Retina (tissue), 1 donor: ENCODE measurements at places on chromosomes 1 and 21.

DNA sequence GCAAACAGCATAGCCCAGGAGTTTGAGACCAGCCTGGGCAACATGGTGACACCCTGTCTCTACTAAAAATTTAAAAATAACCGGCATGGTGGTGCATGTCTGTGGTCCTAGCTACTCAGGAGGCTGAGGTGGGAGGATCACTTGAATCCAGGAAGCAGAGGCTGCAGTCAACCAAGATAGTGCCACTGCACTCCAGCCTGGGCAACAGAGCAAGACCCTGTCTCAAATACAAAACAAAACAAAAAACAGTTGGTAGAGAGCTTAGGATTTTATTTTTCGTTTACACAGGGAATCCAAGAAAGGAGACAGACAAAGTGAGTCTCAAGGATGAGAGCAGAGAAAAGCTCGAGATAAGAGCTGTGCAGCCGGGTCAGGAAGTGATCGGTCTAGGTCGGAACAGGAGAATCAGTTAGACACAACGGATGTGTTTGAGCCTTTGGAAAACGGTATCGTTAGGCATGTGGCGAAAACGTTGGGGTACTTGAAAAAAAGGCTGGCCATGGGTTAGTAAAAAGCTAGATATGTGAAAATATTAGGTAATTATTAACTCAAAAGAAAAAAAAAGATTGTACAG lies 1.7 kb upstream of the MIB2 start:
- no peak for DNase-seq

GRCh38 chr1:239185245-239185619 lies 201.1 kb upstream of the CHRM3 start:
- DNase-seq: no peak

DNA sequence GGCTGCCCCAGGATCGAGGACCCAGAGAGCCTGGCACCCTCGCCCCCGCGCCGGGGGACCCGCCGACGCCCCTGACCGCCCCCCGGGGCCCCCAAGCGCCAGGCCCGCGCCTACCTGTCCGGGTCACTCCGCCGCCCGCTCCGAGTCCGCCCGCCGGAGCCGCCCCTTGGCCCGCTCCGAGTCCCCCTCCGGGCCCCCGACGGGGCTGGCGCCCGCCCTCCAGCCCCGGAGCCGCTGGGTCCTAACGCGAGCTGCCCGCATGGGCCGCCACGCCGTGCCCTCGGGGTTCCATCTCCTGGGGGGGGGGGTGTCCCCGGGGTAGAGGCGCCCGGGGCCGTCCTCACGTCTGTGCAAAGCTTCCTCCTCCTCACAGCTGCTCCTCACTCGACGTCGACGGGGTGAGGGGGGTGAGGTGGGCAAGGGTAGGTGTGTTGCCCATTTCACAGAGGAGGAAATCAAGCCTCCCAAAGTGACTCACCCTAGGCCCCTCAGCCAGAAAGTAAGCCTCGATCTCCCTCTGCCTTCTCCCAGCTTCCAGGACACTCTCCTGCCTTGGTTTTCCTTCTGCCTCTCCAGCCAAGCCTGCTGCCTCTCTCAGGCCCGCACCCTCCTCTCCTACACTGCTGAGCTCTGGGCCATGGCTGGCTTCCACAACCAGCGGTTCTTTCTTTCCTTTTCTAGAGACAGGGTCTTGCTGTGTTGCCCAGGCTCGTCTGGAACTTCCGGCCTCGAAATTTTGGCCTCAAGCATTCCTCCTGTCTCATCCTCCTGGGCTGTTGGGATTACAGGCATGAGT lies at the start of gene MFAP2:
Gene MFAP2, minus strand, starts transcription at position 148 of the 796 bp plus-strand sequence. CDS start 2,347 bp downstream, outside the sequence.
- no peak for DNase-seq

DNA sequence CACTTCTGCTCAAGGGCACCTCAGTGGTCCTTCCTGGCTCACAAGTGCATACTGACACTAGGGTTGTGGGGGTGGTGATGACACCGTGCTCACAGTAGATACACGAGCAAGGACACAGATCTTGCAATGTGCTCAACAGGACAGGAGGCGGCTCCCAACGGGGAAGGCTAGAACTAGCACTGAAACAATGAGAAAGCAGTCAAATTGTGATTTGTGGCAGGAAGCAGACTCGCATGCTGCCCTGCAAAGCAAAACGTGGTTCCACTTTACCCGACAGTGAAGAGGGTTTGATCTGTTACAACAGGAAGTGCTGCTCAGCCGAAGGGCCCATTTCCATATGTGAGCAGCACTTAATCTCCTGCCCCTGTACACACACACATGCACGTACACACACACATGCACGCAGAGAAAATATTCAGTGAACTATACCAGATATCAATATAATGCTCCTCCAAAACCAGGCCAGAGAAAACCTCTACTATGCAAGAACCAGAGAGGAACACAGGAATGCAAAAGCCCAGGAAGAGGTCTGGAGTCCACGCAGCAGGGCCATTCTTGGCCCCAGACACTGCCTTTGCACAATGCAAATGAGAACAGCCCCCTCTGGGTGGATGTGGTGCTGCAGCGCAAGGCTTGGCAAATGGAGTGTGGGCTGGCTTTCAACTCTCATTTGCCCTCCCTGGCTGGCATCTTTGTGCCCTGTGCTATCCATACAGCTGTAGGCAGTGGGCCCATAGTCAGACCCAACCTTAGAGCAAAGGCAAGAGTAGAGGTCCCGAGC lies 47.1 kb downstream of the KANK4 start:
- no peak for DNase-seq

GRCh38 chr1:47660622-47661021 lies 222.8 kb downstream of the FOXD2 start:
- DNase-seq: no peak

DNA sequence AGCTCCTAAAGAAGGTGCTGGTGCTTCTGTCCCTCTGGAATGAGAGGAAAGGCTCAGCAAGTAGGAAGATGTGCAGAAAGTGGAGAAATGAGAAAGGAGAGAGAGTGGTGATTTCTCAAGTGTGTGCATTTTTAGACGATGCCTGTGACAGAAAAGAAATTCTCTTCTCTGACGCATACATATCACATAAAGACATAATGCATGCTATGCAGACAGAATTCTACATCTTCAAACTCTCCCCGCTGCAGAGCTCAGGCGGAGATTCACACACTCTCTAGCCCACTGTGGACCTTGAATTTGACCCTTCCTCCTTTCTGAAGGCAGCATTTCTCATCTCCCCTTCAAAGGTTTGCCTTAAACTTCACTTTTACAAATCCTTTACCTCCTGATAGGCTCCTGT lies 52.0 kb upstream of the CAMK1G start:
- DNase-seq: no peak

- no peak for DNase-seq
Measured at GRCh38 chr1:36157973-36158826, 2.2 kb downstream of the MAP7D1 start.

DNA sequence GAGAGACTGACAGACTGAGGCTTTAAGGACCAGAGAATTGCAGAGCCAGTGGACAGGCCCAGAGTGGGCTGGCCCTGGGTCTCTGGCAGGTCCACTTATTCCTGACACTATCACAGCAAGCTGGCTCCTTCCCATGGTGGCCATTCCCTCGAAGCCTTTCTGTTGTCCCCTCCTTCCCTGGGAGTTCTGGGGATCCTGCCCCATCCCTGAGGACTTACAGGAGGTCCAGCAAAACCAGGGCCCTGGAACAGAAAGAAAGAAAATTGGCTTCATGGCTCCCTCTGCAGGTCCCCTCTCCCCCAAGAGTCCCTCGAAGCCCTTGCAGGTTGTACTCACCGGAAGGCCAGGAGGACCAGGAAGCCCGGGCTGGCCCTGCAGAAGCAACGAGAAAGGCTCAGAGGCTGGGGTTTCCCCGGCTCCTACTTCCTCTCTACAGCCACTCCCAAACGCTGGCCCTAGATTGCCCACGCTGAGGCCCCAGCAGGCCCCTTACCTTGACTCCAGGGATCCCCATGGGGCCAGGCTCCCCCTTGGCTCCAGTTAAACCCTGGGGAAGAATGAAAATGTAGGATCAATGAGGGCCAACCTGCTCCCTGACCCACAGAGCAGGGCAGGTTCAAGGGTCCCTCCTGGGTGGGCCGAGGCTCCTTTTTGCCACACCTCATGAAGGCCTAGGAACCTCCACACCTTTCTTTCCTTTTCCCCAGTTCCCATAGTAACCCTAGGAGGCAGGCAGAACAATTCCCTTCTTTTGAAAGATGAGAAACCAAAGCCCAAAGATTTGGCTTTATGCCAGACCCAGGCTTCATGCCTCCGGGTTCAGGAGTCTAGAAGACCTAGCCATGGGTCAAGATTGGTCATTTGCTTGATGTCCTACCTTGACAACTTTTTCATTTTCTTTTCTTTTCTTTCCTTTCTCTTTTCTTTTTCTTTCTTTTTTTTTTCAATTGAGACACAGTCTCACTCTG lies 4.6 kb downstream of the COL9A2 start:
- DNase-seq: no peak

- DNase-seq: no peak
Measured at GRCh38 chr1:161083748-161084596, 5.4 kb downstream of the NECTIN4 start.

- peak; percentile 61 for DNase-seq
Measured at GRCh38 chr1:54944610-54945392, 35.6 kb upstream of the TMEM61 start.

DNA sequence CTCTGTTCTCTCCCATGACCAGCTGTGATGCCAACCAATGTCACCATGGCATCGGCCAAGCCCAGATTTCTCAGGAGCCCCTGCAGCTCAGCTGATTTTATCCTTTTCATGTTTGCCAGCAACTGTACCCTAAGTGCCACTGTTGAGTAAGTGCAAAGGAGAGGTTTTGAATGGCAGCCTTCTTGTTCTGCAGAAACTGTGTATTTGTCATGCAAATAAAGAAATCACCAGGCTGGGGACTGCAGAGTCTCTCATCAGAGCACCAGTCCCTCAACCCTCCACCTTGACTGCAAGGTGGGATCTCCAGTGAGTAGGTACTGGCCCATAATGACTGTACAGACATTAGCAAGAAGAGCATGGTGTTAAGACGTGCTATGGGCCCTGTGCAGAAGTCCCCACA lies 26.6 kb downstream of the C8B start:
- no peak for DNase-seq

DNA sequence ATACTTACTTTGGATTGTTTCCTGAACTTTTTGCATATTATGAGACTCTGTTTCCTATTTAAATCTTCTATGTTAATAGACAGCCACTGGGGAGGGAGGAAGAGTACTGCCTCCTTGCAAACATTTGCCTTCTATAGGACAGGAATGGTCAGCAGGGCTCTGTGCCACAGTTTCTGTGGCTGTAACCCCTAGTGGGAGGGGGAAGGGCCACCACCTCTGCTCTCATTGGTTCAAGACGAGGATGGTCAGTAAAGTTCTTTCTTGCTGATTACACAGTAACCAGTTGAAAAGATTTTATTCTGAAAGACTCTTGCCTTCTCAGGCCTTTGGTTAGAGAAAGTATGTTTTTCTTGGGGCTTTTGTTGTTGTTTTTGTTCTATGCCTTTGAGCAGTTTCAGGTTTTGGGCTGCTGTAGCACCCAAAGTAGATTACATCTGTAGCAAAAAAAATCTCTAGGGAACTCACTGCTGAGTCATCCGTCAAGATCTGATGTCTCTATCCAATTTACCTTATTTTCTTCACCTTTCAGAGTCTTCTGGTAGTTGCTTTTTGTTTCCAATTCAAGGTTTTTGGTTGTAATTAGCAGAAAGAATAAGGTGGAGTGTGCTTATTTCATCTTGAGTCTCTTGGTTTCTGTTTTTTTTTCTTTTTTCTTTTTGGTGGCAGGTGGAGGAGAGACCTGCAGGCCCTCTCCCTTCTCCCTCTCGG lies 23.1 kb downstream of the SLC35A3 start:
- DNase-seq: no peak

GRCh38 chr1:220825819-220826551 lies 39.3 kb downstream of the MTARC1 start:
- no peak for DNase-seq

DNA sequence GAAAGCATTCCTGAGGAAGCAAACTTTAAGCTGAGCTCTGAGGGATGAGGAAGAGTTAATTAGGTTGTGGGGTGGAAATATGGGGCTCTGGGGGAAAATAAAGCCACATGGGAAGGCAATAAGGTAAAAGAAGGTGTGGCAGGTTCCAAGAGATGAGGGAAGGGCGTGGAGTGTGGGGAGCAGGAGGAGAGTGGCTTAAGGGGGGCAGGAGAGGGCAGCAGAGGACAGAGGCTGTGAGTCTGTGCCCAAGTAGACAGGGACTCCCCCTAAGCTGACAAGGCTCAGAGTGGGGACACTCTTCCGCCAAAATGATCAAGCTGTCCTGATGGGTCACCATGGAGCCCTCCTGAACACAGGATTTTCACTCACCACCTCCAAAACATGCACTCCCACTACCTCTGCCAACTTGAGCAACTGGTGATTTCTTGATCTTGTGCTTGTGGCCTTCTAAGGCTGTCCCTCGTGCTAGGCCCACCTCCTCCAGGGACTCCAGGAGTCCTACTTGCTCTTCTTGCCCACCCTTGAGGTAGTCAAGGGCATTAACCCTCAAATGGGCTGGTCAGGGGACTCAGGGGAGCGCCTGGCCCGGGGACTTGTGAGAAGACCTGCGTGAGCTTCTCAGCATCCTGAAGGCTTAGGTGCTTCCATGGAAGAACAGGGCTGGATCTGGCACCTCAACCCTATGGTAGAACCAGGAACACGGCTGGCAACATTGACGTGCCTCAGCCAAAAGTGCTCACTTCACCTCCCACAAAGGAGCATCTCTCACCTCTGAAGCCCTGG lies 23.4 kb downstream of the DMAP1 start:
- DNase-seq: no peak

GRCh38 chr1:5999711-6000443 lies 7.7 kb upstream of the NPHP4 start:
- no peak for DNase-seq

DNA sequence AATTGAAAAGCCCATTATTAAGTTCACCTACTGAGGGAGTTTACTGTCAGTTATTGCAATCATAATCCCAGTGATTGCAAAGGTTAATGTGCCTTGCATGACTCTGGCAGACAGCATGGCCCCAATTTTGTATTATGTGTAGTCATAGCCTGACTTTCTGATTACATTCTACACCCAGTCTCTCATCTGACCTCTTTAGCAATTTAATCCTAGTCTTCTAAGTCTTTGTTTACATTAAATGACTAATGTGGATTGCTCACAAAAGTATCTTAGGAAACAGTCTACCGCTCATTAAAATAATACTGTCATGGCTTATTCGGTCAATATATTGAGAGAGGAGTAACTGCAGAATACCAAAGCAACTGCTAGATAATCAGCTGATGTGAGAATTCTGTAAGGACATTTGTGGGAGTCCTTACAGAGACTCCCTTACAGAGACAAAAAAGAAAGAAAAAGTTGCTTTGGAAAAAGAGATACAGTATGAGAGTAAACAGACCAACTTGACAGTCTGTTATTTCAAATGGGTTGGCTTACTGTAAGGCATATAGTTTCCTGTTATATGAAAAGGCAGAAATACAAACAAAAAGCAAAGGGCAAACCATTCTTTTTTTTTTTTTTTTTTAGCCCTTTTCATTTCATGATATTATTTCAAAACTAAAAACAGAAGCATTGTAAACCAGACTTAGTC lies 42.8 kb downstream of the SMG7 start:
- DNase-seq: no peak

GRCh38 chr1:28050776-28051175 lies 37.6 kb downstream of the EYA3 start:
- DNase-seq: no peak
